ENCODE measurements at places on chromosomes 6 and 20. TPM values are rescaled to one million over a fixed set of nuclear protein-coding genes. Genes with fewer than 3 reads are reported as not detected.

Gene PLCB4
- total RNA-seq, result 3.9 TPM

Gene FAM120B
- 28.4 TPM for total RNA-seq

Gene CTCFL
- 0.92 TPM for total RNA-seq

Gene TBXT
- not detected for total RNA-seq

- no peak for DNase-seq
- H3K4me3 ChIP-seq, result no peak overlapping the region
- no peaks in the 10 kb centered on the region for H3K27me3 ChIP-seq
- no peaks in the 10 kb centered on the region for H3K36me3 ChIP-seq
These were observed 165.7 kb upstream of the AFDN start for GRCh38 chr6:167660944-167661551.

GRCh38 chr6:150959166-150959565 lies 93.7 kb downstream of the MTHFD1L start:
- no peak overlapping the region for H3K27ac ChIP-seq
- H3K36me3 ChIP-seq, result no peaks in the 10 kb centered on the region
- H3K4me3 ChIP-seq, result no peak overlapping the region
- peak; percentile 25 for DNase-seq

Gene OVOL2
- total RNA-seq, result 0.48 TPM

GRCh38 chr20:8526610-8527009 lies 394.5 kb downstream of the PLCB1 start:
- H3K27ac ChIP-seq, result no peak overlapping the region
- H3K4me1 ChIP-seq, result no peaks in the 10 kb centered on the region
- DNase-seq, result no peak

DNA sequence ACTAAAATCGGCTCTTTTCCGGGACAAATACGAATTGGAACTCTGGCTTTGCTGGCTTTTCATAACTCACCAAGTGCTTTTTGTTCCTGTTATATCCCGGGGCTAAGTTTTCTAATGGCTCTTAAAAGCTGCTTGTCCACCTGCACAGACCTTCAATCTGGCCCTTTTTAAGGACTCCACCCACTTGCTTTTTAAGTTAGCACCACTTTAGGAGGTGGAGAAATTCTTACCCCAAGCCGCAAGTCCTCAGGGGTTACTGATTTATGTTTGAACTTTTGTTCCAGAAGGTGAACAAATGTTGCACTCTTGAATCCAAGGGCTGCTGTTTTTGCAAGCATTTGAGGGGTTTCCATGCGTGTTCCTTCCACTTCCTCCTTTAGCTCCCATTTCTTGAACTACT lies 37.8 kb downstream of the FAM184A start:
- H3K27ac ChIP-seq, result no peak overlapping the region
- no peaks in the 10 kb centered on the region for H3K36me3 ChIP-seq
- no peaks in the 10 kb centered on the region for H3K27me3 ChIP-seq
- DNase-seq, result no peak
- no peaks in the 10 kb centered on the region for H3K4me1 ChIP-seq

- H3K27me3 ChIP-seq, result no peaks in the 10 kb centered on the region
- H3K4me1 ChIP-seq, result peaks cover 2% of the 10 kb centered on the region
- H3K4me3 ChIP-seq, result no peak overlapping the region
- no peaks in the 10 kb centered on the region for H3K36me3 ChIP-seq
- no peak overlapping the region for H3K27ac ChIP-seq
These were observed 21.6 kb downstream of the TPX2 start for GRCh38 chr20:31760519-31761240.

Gene RSPO3
- total RNA-seq, result 0.12 TPM

DNA sequence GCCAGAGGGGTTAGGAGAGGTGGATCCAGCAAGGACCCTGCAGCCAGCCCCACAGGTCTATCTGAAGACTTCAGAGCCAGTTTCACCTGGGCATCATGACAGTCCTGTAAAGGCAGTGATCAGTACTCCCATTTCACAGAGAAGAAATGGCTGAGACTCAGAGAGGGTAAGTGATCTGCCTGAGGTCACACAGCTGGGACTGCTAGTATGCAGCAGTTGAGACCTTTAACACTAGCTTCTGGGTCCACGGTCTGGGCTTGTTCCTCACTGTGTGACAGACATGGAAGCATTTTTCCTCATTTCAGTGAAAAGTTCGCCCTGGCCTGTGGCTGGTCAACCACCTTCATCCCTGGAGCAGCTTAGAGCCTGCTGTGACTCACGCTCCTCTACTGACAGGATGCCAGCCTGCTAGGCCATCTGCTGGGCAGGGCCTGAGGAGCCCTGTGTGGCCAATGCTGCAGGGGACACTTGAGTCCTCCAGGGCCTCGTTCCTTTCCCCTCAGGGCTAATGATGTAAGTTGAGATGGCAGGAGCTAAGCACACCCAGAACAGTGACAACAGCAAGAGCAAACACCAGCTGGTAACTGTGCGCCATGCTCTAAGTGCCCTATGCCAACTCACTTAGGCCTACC lies 192.0 kb downstream of the LRFN2 start:
- H3K4me3 ChIP-seq, result no peak overlapping the region
- H3K4me1 ChIP-seq, result peaks cover 3% of the 10 kb centered on the region
- H3K27ac ChIP-seq, result no peak overlapping the region
- H3K36me3 ChIP-seq, result no peaks in the 10 kb centered on the region
- no peak for DNase-seq

DNA sequence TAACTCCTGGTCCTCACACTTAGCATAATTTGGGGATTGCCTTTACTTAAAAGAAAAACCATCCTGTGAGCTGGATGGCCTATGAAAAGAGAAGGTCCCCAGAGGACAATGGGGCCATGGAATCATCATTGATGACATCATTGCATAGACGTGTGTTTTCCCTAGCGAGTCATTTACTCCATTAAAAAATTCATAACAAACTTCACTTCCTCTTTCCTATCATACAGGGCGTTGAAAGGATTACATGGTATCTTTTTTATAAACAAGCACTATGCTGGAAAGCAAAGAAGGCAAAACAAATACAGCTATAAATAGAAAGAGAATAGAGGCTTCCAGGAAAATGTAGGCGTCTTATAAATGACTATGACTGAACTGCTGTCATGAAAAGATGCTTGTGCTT lies 11.3 kb upstream of the COL12A1 start:
- no peak for DNase-seq
- no peak overlapping the region for H3K27ac ChIP-seq
- H3K27me3 ChIP-seq, result no peaks in the 10 kb centered on the region
- peaks cover 3% of the 10 kb centered on the region for H3K4me1 ChIP-seq
- no peaks in the 10 kb centered on the region for H3K36me3 ChIP-seq
- no peak overlapping the region for H3K4me3 ChIP-seq

Gene MAS1
- 0.11 TPM for total RNA-seq

- no peaks in the 10 kb centered on the region for H3K27me3 ChIP-seq
- H3K27ac ChIP-seq, result no peak overlapping the region
- peaks cover 6% of the 10 kb centered on the region for H3K4me1 ChIP-seq
- H3K36me3 ChIP-seq, result no peaks in the 10 kb centered on the region
These were observed 1.2 kb downstream of the CBFA2T2 start for GRCh38 chr20:33490934-33491656.

DNA sequence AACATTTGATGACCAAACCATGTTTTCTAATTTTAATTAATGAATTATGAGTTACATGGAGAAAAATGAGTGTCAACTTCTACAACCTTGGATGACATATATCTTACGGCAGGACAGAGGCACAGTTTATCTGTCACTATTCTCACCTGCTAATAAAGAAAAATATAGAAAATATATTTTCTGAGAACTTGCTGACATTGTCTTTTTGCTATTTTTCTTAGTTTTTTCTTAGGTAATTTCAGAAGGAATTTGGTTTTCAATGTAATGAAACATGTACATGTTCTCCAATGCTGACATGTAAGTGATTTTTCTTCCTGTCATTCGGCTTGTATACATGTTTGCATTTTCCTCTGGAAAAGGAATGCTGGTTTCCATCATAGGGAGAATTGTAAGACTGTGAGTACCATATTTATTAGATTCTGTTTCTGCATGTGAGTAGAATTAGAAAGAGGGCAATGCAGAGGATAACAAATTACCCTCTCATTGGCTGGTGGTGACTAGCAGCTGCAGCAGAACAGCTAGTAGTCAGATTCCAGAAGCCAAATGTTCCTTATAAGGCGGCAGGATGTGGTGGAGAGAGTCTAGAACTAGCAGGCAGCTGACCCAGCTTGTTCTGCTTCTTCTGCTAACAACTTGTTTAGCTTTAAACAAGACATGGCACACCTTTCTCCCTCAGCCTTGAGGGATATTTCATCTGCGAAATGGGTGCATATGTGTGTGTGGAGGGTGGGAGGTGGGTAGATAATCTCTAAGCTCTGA lies 132.8 kb upstream of the SPACA1 start:
- no peaks in the 10 kb centered on the region for H3K36me3 ChIP-seq
- no peak overlapping the region for H3K27ac ChIP-seq
- no peak overlapping the region for H3K4me3 ChIP-seq

Gene SYCP2L
- total RNA-seq, result 2.1 TPM

DNA sequence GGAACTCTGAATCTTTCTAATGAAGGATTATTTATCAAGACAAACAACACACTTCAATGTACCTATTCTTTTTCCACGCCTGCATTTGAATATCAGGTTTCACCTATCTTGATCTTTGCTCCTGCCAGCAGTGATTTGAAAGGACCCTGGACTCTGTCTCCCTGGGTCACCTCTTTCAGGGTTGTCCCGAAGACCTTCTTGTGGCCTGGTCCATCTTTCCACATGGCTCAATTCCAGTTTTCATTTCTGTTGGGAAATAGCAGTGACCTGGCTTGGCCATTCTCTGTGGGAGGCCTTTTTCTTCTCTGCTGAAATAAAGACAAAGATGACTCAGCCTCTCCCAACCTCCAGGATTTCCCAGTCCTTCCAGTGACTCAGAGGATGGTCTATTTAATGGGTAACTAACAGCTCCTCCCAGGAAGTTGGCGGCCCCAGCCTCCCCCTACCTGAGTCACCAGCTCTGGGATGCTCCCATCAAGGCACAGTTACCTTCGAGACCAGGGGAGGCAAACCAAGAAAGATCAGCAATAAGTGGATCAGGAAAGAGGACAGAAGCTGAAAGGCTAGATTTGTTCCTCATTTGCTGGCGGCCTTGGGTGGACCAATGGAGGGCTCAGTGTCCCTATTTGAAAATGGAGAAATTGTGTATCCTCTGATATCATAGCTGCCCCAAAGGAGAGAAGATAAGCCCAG lies 120.2 kb upstream of the RNF24 start:
- no peaks in the 10 kb centered on the region for H3K27me3 ChIP-seq
- H3K4me1 ChIP-seq, result no peaks in the 10 kb centered on the region
- no peak overlapping the region for H3K27ac ChIP-seq
- DNase-seq, result no peak
- H3K36me3 ChIP-seq, result no peaks in the 10 kb centered on the region
- no peak overlapping the region for H3K4me3 ChIP-seq

DNA sequence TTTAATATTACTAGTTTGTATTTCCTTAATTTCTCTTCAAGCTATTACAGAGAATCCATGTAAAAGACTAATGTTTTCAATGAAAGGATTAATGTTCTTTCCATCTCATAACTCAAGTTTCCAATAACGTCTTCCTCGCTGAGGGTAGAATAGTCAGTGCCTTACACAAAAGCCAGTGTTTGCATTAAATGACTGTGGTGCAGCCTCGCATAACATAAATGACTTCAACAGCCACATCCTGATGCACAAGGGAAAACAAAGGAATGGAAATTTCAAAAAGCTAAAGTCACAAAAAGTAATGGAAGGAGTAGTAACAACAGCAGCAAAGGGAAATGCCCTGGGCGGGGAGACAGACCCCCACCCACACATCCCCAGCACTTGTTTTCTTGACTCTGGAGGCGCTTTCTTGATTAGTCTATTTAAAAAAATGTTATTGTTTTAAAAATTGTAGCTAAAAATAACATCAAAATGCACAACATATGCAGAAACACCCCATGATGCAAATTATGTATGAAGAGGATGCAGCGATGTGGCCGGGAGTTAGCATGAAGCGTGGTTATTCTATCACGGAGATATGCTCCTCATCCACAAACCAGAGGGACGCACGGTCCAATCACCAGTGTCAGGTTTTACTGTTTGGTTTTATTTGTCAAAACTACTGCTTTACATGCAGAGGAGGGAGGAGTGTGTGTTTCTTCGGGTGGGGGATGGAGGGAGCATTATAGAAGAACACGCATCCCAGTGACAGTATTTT lies 228.6 kb downstream of the GMPR start:
- H3K36me3 ChIP-seq, result no peaks in the 10 kb centered on the region
- H3K4me3 ChIP-seq, result no peak overlapping the region
- H3K4me1 ChIP-seq, result peaks cover 2% of the 10 kb centered on the region
- H3K27ac ChIP-seq, result no peak overlapping the region

Gene POM121L2
- not detected for total RNA-seq

Gene DLL1
- 1.3 TPM for total RNA-seq

DNA sequence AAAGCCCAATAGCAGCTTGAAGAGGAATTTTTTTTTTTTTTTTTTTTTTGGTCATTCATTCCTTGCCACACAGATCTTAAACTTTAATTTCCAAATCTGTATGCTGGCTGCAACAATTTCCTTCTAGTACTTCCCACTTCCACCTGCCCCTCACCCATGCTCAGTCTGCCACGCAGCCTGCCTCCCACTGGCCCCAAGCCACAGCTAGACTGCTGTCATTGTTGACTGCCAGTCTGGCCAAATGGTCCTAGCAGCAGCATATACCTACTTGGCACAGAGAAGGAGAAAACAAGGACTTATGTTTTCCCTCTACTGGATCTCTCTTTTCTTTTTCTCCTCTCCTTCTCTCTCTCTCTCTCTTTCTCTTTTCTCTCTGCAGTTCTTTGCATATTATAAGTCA lies 118.3 kb upstream of the HEY2 start:
- H3K27ac ChIP-seq, result no peak overlapping the region
- H3K4me1 ChIP-seq, result no peaks in the 10 kb centered on the region
- DNase-seq, result no peak
- no peak overlapping the region for H3K4me3 ChIP-seq
- no peaks in the 10 kb centered on the region for H3K27me3 ChIP-seq

- H3K4me1 ChIP-seq, result no peaks in the 10 kb centered on the region
- no peaks in the 10 kb centered on the region for H3K36me3 ChIP-seq
- H3K27ac ChIP-seq, result no peak overlapping the region
- no peak overlapping the region for H3K4me3 ChIP-seq
These were observed 70.0 kb upstream of the CD2AP start for GRCh38 chr6:47407300-47408281.

Gene TMEM74B
- 0.33 TPM for total RNA-seq

DNA sequence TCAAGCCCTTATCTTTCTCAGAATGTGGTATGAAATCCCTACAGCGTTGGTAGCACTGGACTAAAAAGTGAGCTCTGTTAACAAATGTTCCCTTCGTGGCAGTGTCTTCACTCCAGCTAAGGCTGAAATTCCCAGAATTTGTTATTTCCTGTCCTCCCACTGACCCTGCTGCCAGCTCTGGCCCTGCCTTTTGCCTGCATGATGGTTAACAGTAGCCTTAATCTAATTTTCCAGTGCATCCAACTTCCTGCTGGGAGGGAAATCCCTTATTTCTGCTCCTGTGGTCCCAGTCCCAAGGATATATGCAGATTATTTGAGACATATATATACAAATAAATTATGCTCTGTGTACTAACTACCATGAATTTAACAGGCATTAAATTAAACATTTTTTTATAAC lies 157.2 kb upstream of the CARMIL1 start:
- H3K4me1 ChIP-seq, result peaks cover 4% of the 10 kb centered on the region
- no peaks in the 10 kb centered on the region for H3K27me3 ChIP-seq
- DNase-seq, result peak; percentile 29
- H3K27ac ChIP-seq, result no peak overlapping the region
- no peak overlapping the region for H3K4me3 ChIP-seq
- H3K36me3 ChIP-seq, result no peaks in the 10 kb centered on the region

All from ovary (tissue), 10 donors.